ENCODE measurements at places on chromosomes 11 and 22.
A peak's percentile ranks its signal among the peaks of the same experiment; 100 is the strongest.

- DNase-seq = no peak
Measured at GRCh38 chr22:49966041-49966773, 5.6 kb downstream of the PIM3 start.

DNA sequence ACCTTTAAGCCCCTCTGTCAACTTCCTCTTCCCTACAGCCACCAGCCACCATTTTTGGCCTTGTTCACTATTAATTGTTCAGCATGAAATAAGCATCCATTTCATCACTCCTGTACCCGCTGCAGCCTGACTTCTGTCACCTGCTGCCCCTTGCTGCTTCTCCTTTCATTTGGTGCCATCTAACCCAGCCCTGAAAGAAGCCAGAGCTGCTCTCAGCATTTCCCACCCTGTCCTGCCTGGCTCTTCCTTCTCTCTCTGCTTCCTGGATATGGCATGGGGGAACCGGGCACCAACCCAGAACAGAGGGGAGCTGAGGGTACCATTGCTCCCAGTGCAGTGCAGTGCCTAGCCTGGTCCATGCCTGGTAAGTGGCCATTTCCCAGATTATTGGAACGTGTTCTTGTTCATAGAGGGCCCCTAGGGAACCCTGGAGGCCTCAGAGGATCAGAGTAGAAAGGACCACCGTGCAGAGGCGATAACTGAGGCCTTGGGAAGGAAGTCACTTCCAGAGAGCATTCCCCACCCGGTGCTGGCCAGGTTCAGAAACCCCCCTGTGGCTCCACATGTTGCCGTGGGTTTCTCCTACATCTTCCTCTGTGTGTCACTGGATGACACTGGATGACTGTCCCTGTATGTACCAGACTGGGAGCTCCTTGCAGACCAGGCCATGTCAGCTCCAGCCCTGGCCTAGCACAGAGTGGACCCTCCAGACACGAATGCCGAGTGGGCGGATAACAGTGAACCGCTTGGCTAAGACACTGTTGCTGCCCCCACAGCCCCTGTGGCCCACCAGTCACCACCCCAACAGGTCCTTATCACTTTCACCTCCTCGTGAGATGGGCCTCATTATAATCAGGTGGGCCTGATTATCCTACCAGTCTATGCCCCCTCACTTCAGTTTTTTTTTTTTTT, 4.7 kb downstream of the YDJC start:
- DNase-seq = peak; percentile 23

GRCh38 chr11:9601037-9601875, 27.8 kb downstream of the WEE1 start:
- peak; percentile 64 for DNase-seq

DNA sequence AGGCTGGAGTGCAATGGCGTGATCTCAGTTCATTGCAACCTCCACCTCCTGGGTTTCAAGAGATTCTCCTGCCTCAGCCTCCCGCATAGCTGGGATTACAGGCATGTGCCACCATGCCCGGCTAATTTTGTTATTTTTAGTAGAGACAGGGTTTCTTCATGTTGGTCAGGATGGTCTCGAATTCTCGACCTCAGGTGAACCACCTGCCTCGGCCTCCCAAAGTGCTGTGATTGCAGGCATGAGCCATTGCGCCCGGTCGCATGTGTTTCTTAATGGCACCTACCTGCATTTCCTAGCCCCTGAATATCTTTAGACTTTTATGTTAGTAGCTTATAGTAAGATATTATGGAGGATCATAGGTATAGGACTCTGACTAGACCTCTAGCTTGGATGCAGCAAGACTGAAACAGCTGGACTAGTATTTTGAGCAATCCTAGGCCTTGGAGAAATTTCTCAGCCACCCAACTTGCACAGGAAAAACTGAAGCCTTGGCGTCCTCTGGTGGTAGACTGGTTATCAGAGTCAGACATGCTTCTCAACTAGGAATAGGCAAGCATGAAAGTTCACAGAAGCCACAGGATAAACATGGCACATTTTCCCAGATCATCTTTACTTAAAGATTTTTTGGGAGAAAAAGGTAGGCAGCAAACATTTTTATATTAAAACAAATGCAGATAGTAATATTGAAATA, 22.7 kb upstream of the C1QTNF4 start:
- peak; percentile 67 for DNase-seq

DNA sequence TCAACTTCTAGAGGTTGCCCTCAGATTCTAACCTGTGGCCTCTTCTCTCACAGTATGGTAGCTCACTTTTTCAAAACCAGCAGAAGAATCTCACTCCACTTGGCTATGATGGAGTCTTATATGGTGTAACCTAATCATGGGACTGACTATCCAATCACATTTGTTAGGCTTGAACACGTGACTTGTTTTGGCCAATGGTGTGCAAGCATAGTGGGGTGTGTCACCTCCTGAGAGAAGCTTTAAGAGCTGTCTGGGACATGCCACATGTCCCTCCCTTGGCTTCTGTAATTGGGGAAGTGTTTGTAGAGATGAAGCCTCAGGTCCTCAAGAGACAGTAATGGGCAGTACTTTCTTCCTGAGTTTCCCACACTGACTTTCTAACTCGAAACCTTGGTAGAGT, 12.8 kb upstream of the SMIM38 start:
- DNase-seq = no peak

DNA sequence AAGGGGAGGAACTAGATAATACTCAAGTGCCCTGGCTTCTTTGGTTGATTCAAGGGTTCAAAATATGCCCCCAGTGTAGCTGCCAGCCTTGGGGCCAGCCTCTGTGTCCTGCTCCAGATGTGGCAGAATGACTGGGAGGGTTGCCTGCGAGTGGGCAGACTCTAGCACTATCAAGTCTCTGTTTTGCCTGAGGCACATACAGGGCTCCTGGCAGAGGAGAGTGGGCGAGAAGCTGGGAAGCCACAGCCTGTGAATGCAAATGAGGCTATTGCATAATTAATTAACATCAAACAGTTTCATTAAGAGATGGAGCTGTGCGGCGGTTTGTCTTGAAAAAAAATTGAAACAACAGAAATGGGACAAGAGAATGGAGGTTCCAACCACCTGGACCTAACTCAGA, 50.8 kb downstream of the BUD13 start:
- DNase-seq = no peak

- no peak for DNase-seq
Measured at GRCh38 chr11:126494831-126495230, 139.3 kb downstream of the ST3GAL4 start.

DNA sequence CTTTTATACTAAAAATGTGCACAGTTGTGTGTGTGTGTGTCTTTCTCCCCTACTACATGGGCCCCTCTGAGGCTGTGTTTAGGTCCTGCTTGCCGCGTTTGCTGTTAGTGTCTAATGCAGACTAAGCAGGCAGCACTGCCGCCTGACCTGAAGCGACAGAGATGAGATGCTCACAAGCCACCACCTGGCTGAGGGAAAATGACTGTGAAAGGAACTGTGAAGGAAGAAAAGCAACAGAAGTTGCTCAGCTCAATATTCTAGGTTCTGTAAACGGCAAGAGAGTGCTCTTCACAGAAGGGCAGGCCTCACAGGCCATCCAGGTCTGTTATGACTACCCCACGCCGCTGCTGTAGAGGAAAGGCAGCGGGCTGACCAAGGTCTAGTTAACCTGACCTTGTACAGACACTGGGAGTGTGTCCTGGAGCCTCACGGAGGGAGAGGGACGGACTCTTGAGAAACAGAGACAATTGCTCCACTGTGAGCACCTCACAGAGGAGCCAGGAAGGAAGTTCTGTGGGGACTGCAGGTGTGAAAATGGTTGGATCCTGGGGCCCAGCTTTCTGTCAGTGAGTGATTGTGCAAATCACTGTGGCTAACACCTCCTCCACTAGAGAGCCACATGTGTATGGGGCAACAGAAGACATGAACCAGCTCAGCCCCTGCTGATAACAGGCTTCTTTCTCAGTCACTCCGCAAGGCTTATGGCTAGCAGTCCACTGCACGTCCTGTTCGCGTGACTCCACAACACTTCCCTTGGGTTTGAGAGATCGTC, 31.3 kb upstream of the YPEL1 start:
- no peak for DNase-seq
